Panc1 (cell line): ENCODE measurements at places on chromosomes 13 and 19.

GRCh38 chr13:27450921-27451471 lies 632 bp upstream of the MTIF3 start:
- H3K4me1 ChIP-seq, result peaks cover 9% of the 10 kb centered on the region
- H3K4me3 ChIP-seq, result peak overlapping the region; percentile 86
- no peaks in the 10 kb centered on the region for H3K27me3 ChIP-seq
- peak overlapping the region; percentile 89 for H3K27ac ChIP-seq
- DNase-seq, result no peak

GRCh38 chr13:32852526-32852925 lies 163.7 kb upstream of the KL start:
- no peak overlapping the region for H3K27ac ChIP-seq
- no peaks in the 10 kb centered on the region for H3K36me3 ChIP-seq
- no peaks in the 10 kb centered on the region for H3K4me1 ChIP-seq

- H3K27me3 ChIP-seq, result no peaks in the 10 kb centered on the region
- no peak overlapping the region for H3K4me3 ChIP-seq
- H3K27ac ChIP-seq, result no peak overlapping the region
- H3K36me3 ChIP-seq, result 0 out of 2 replicates have a peak, but pooled peaks cover 2% of the 10 kb centered on the region
These were observed 7.0 kb upstream of the MYDGF start for GRCh38 chr19:4676955-4677731.

- no peaks in the 10 kb centered on the region for H3K4me1 ChIP-seq
- no peaks in the 10 kb centered on the region for H3K27me3 ChIP-seq
- no peak overlapping the region for H3K4me3 ChIP-seq
- H3K36me3 ChIP-seq, result no peaks in the 10 kb centered on the region
These were observed 362.5 kb downstream of the TDRD3 start for GRCh38 chr13:60759499-60759898.

DNA sequence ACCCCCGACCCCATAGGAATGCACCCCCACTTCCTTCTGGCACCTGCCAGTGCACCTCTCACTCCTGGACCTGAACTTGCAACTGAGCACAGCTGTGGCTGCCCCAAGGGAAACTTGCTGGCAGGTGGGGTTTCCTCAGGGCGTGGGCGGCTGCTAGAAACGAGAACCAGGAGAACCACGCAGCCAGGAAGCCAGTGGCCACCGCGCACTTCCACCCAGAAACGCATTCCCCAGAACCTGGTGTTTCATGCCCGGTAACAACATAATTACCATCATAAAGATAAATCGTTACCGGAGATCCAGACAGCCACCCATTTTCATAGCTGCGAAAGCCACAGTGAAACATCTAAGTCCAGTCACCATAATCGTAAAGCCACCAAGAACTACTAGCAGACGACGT lies 75.2 kb upstream of the C13orf46 start:
- H3K4me3 ChIP-seq, result no peak overlapping the region
- no peak for DNase-seq
- no peaks in the 10 kb centered on the region for H3K27me3 ChIP-seq
- H3K4me1 ChIP-seq, result peaks cover 39% of the 10 kb centered on the region

GRCh38 chr13:19958155-19959111 lies at the start of gene ZMYM2:
Gene ZMYM2, plus strand, starts transcription at chr13:19958727. Its CDS starts 34,346 bp downstream, at chr13:19993073.
- H3K4me3 ChIP-seq, result peak within 1 kb of the TSS; percentile 77
- peak; percentile 42 for DNase-seq
- H3K4me1 ChIP-seq, result peaks cover 11% of the 10 kb centered on the region; the same call in 1 of the 2 replicates
- H3K27me3 ChIP-seq, result no peaks in the 10 kb centered on the region

GRCh38 chr13:64505336-64505910 lies 2724.7 kb downstream of the PCDH9 start:
- H3K27ac ChIP-seq, result no peak overlapping the region
- H3K4me3 ChIP-seq, result no peak overlapping the region
- H3K27me3 ChIP-seq, result no peaks in the 10 kb centered on the region
- DNase-seq, result no peak
- H3K36me3 ChIP-seq, result no peaks in the 10 kb centered on the region
- H3K4me1 ChIP-seq, result no peaks in the 10 kb centered on the region

GRCh38 chr19:4375164-4376027 lies 25.0 kb downstream of the SH3GL1 start:
- no peak overlapping the region for H3K4me3 ChIP-seq
- no peaks in the 10 kb centered on the region for H3K36me3 ChIP-seq
- DNase-seq, result no peak

DNA sequence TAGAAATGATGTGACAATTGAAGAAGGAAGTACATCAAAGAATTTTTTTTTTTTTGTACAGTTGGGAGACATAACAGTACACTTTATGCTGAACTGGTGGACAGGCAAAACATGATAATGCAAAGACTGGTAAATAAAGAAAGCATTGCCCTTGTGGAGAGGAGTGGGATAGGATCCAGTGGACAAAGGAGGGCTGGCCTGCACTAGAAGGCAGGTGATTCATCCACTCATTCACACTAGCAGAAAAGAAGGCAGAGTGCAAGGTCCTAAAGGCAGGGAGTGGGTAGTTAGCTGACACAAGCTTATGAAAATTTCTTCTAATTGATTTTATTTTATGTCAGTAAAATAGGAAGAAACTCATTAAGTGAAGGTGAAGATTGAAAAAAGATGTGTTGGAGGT lies 17.6 kb upstream of the NALCN start:
- no peak overlapping the region for H3K27ac ChIP-seq
- DNase-seq, result no peak
- no peaks in the 10 kb centered on the region for H3K27me3 ChIP-seq
- H3K4me3 ChIP-seq, result no peak overlapping the region
- H3K36me3 ChIP-seq, result no peaks in the 10 kb centered on the region

DNA sequence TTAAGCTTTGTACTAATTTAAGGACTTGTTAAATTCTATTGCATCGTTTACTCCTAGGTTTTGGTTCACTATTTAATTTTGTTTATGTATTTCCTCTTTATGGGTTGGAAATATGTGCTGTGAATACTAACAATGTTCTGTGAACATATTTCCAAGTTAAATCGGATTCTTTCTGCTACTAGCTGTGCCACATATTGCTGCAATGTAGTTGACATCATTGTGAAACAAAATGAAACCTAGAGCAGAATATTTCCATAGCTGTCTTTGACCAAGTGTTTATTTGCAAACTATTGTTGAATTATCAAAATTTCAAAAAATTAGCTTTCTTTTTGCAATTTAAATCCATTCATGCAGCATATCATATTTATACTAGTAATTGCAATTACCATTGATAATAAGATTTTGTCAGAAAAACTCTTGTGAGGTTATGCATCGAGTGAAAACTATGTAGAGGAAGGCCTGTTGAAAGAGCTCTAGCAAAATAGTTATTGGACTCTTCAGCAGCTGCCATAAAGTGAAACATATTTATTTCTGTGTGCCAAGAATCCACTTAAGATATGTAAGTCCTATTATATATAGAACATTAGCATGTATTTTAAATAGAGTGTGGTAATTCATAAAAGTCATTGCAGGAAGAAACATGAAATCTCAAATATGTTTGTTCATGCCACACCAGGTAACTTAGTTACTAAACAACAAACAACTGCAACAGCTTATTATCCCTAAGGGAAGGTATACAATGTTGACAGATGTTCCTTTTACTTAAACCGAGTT lies 575.1 kb downstream of the SLITRK6 start:
- no peak overlapping the region for H3K4me3 ChIP-seq
- no peaks in the 10 kb centered on the region for H3K27me3 ChIP-seq
- no peak overlapping the region for H3K27ac ChIP-seq
- no peaks in the 10 kb centered on the region for H3K36me3 ChIP-seq

- H3K27ac ChIP-seq, result no peak overlapping the region
- no peaks in the 10 kb centered on the region for H3K4me1 ChIP-seq
- DNase-seq, result no peak
- no peaks in the 10 kb centered on the region for H3K36me3 ChIP-seq
- no peak overlapping the region for H3K4me3 ChIP-seq
These were observed 16.0 kb upstream of the HSD17B14 start for GRCh38 chr19:48852292-48852691.

DNA sequence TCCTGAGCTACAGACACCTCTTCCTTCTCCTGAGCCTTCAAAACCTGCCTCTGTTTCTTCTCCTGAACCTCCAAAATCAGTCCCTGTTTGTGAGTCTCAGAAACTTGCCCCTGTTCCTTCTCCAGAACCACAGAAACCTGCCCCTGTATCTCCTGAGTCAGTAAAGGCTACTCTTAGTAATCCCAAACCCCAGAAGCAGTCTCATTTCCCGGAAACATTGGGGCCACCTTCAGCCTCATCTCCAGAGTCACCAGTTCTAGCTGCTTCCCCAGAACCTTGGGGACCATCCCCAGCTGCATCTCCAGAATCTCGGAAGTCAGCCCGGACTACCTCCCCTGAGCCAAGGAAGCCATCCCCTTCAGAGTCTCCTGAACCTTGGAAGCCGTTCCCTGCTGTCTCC lies 10.0 kb downstream of the CHAMP1 start:
- H3K36me3 ChIP-seq, result peaks cover 10% of the 10 kb centered on the region
- H3K27me3 ChIP-seq, result no peaks in the 10 kb centered on the region
- no peak for DNase-seq
- no peak overlapping the region for H3K27ac ChIP-seq
- no peaks in the 10 kb centered on the region for H3K4me1 ChIP-seq

GRCh38 chr19:6229951-6230712 lies 49.6 kb downstream of the MLLT1 start:
- no peak for DNase-seq
- H3K4me1 ChIP-seq, result no peaks in the 10 kb centered on the region
- H3K27ac ChIP-seq, result no peak overlapping the region
- H3K27me3 ChIP-seq, result no peaks in the 10 kb centered on the region

DNA sequence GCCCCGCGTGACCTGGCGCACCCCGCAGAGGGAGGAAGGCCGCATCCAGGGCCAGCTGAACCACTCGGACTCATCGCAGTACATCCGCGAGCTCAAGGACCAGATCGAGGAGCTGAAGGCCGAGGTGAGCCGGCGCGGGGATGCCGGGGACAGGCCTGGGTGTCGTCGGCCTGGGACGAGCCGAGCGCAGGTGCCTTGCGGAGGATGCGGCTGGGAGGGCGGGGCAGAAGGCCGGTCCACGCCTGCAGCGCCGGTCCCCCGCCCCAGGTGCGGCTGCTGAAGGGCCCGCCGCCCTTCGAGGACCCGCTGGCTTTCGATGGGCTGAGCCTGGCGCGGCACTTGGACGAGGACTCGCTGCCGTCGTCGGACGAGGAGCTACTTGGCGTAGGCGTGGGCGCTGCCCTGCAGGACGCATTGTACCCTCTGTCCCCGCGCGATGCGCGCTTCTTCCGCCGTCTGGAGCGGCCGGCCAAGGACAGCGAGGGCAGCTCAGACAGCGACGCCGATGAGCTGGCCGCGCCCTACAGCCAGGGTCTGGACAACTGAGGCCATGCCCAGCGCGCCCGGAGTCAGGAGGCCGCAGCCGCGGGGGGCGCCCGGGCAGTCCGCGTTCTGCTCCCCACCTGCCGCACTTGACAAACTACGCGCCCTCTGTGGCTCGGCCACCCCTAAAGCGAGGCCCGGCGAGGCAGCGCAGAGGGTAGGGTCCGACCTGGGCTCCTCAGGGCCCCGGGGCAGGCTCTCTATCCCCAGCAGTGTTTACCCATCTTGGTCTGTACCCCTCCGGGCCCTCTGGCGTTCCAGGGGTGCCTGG lies 10.8 kb downstream of the PRR36 start:
- no peak for DNase-seq
- H3K4me3 ChIP-seq, result no peak overlapping the region
- no peaks in the 10 kb centered on the region for H3K36me3 ChIP-seq
- no peak overlapping the region for H3K27ac ChIP-seq

- peaks cover 9% of the 10 kb centered on the region for H3K4me1 ChIP-seq
- DNase-seq, result no peak
- no peaks in the 10 kb centered on the region for H3K27me3 ChIP-seq
- no peak overlapping the region for H3K4me3 ChIP-seq
These were observed 17.8 kb downstream of the POU2F2 start for GRCh38 chr19:42114412-42114811.

- H3K4me3 ChIP-seq, result peak within 1 kb of the TSS; percentile 3; the same call in 1 of the 2 replicates
- peaks cover 9% of the 10 kb centered on the region for H3K27me3 ChIP-seq
- DNase-seq, result no peak
- no peak within 1 kb of the TSS for H3K27ac ChIP-seq
These were observed at the start of gene MCF2L for GRCh38 chr13:112968910-112969691. Gene MCF2L, plus strand, starts transcription at chr13:112969214. Its CDS starts 166 bp downstream, at chr13:112969380.

GRCh38 chr13:90902255-90902654 lies 445.2 kb upstream of the MIR17HG start:
- no peaks in the 10 kb centered on the region for H3K36me3 ChIP-seq
- no peak for DNase-seq
- H3K27me3 ChIP-seq, result no peaks in the 10 kb centered on the region
- no peaks in the 10 kb centered on the region for H3K4me1 ChIP-seq
- H3K4me3 ChIP-seq, result no peak overlapping the region
- no peak overlapping the region for H3K27ac ChIP-seq

- no peak for DNase-seq
- no peak overlapping the region for H3K4me3 ChIP-seq
- H3K27ac ChIP-seq, result no peak overlapping the region
- H3K36me3 ChIP-seq, result no peaks in the 10 kb centered on the region
- H3K4me1 ChIP-seq, result no peaks in the 10 kb centered on the region
These were observed 7.4 kb downstream of the SHFL start for GRCh38 chr19:10093295-10094186.

DNA sequence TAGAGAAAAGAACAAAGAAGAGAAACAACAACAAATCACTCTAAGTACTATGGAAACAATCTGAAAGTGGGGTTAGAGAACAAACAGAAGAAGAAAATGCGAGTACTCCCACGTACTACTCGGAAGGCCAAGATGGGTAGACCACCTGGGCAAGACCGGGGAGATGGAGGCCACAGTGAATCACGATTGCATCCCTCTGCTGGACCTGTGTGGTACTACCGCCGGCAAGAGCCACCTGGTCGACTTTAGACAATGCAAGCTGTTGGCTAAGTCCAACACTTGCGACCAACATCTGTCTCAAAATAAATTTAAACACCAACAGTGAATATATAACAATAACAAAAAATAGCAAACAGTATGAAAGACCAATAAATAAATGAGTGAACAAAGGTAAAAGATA lies 45.5 kb upstream of the ZNF91 start:
- no peak overlapping the region for H3K4me3 ChIP-seq
- H3K27ac ChIP-seq, result no peak overlapping the region
- DNase-seq, result no peak
- no peaks in the 10 kb centered on the region for H3K27me3 ChIP-seq
- H3K36me3 ChIP-seq, result no peaks in the 10 kb centered on the region

DNA sequence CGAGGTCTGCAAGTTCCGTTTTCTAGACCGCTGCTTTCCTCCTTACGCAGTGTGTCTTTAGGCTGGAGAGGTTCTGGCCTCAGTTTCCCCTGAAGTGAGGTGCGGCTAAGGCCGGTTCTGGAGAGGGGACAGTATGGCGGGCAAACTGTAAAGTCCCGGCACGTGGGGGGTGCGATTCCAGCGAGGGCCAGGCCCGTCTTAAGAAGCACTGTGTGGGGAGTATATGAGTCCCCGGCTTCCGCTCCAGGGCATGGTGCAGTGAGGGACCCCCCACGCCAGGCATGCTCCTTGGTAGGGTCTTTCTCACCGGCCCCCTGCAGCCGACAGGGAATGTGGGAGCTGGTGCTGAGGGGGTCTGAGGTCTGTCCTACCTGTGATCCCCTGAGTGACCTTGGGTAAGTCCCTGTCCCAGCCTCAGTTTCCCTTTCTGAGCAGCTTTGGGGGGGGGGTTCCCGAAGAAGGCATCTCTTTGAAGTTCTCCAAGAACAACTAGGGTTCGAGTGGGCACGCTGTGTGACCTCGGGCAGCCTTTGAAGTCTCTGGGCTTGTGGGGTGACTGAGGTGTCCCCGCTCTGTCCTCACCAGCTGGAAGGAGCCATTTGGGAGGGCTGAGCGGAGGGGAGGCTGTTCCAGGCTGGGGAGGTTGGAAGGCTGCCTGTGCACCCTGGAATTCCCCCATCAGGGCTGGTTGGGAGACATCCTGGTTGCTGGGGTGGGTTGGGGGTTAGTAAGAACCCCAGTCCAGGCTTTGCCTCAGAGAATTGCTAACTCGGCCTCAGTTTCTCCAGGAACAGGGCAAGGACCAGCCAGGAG lies 1.5 kb downstream of the NFIC start:
- H3K27me3 ChIP-seq, result no peaks in the 10 kb centered on the region
- peak overlapping the region; percentile 69 for H3K4me3 ChIP-seq
- no peaks in the 10 kb centered on the region for H3K36me3 ChIP-seq
- DNase-seq, result no peak
- H3K4me1 ChIP-seq, result peaks cover 54% of the 10 kb centered on the region
- peak overlapping the region; percentile 90 for H3K27ac ChIP-seq
